ENCODE measurements at places on chromosomes 3 and 15. TPM values are rescaled to one million over a fixed set of nuclear protein-coding genes. Genes with fewer than 3 reads are reported as not detected.
A peak's percentile ranks its signal among the peaks of the same experiment; 100 is the strongest.

Gene TGM4
- not detected for total RNA-seq

Gene GOLGA8S
- total RNA-seq: 0.24 TPM

Gene GREM1
- total RNA-seq: 9.2 TPM

Gene FES
- 3.8 TPM for total RNA-seq

Gene CCR3
- not detected for total RNA-seq

Gene PLA1A
- total RNA-seq: 0.92 TPM

Gene DLEC1
- total RNA-seq: 0.08 TPM

Gene KBTBD12
- not detected for total RNA-seq

Gene AHSG
- total RNA-seq: not detected

DNA sequence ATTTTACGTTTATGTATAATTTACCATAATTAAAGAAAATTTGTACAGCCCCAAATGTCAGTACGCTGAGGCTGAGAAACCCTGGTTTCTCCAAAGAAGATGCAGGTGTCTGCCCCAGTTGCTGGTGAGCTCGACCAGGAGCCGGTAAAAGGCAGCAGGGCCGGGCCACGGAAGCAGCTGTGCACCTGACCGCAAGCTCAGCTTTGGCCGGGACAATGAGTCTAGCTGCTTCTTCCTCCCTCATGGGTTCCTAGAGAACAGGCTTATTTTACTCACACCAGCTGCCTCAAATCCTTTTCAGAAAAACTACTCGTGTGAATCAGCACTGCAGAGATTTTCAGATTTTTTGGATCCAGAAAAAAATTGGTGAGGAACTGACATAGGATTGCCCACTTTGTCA is 18.0 kb upstream of the ZXDC start:
- ATAC-seq: no peak

GRCh38 chr15:40349163-40349562 is 1.7 kb upstream of the PHGR1 start:
- ATAC-seq: no peak

DNA sequence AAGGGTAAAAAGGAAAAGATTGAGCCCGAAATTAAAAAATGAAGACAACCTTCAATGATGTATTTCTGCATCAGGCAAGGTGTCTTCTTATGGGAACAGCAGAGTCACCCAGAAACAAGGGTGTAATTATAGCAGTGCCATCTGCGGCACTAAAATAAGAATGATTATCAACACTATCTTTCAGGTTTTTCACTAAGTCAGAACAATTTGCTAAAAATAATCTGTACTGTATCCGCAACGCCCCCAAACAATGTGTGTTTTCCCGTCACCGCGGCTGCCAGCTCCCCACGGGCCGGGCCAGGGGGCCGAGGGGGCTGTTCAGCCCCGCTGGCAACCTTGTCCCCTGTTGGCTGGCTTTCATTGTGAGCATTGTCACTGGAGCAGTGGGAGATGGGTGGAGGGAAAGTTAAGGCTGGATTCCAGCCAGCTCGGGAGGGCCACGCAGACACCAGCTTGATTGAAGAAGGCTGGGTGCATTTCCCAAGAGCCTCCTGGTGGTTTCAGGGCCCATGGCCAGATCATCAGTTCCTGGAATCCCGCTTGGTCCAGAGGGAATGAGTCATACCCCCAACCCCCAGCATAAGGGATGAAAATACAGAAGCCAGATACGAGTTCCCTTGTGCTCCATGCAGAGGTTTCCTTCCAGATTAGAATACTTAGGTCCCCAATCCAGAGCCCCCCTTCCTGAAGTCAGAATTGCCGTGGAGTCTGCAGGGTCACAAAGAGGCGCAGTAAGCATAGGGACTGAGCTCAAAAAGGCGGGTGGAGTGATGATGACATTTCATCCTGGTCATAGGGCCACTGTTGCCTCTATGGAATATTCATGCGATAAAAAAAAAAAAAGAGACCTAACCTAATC is 90.2 kb upstream of the KLF13 start:
- ATAC-seq: peak; percentile 54

- ATAC-seq: no peak
Measured at GRCh38 chr15:77596821-77597803, 35.6 kb downstream of the LINGO1 start.

- ATAC-seq: no peak
Measured at GRCh38 chr3:168223085-168223484, 127.4 kb upstream of the GOLIM4 start.

GRCh38 chr3:55487381-55488241 is 505 bp upstream of the WNT5A start:
- peak; percentile 29 for ATAC-seq

DNA sequence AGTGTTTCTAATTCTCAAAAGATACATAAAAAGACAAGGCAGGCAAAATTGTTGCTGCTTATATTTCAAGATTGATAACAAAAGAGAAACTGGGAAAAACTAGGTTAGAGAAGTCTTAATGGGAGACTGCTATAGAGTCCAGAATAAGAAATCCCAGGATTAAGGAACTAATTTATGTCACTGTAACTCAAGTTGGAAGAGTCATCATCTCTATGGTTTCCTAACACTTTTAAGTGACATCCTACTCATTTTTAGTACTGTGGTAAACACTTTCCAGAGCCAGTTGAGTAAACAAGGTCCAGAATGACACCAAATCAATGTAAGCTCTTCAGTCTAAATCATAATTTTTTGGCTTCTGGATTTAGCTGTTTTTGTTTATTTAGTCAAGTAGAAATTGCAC is 8.0 kb downstream of the CLDN16 start:
- ATAC-seq: no peak

GRCh38 chr3:108183971-108184370 is 38.3 kb downstream of the IFT57 start:
- no peak for ATAC-seq

DNA sequence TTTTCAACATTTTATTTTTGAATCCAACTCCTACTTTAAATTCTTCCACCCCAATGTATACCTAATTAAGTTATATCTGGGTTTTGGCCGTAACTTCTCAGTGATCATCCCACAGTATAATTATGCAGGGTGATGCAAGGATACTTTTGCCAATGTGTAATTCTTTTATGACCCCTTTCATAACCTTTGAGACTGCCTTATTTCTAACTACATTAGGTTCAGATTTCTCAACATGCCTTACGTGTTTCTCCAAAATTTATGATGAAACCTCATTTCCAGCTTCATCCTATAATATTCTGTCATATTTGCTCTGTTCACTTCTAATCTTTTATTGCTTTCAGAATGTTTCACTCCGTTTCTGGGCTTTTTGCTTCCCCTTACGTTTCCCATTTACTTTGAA is 1229.6 kb upstream of the ALCAM start:
- no peak for ATAC-seq

GRCh38 chr3:16102905-16103364 is 71.5 kb upstream of the GALNT15 start:
- ATAC-seq: no peak

DNA sequence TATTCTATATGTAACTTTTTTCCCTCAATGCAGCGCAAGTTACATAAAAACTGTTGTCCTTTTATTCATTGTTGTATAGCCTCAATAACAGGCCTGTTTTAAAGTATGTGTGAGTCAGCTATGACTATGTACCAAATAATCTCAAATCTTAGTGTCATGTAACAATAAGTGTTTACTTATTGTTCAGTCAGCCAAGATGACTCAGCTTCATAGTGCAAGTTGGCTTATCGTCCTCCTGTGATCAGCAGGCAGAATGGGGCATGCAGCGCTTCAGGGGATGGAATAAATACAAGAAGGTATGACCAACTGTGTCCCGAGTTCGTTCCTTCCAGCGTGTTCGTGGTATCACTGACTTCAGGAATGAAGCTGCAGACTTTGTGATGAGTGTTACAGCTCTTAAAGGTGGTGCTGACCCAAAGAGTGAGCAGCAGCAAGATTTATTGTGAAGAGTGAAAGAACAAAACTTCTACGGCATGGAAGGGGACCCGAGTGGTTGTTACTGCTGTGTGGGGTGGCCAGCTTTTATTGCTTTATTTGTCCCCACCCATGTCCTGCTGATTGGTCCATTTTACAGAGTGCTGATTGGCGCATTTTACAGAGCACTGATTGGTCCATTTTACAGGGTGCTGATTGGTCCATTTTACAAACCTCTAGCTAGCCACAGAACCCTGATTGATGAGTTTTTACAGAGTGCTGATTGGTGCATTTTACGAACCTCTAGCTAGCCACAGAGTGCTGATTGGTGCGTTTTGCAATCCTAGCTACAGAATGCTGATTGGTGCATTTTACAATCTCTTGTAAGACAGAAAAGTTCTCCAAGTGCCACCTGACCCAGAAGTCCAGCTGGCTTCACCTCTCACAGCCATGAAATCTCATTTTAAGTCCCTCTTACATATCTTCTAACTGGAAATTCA is 1016.0 kb downstream of the MCTP2 start:
- peak; percentile 100 for ATAC-seq

GRCh38 chr15:48283396-48284145 is 47.7 kb upstream of the DUT start:
- ATAC-seq: no peak

GRCh38 chr3:111617912-111618601 is 22.9 kb upstream of the ZBED2 start:
- ATAC-seq: no peak

GRCh38 chr3:126782536-126782935 is 78.5 kb downstream of the CHCHD6 start:
- peak; percentile 98 for ATAC-seq

GRCh38 chr3:63450023-63450422 is 171.9 kb downstream of the SYNPR start:
- no peak for ATAC-seq

DNA sequence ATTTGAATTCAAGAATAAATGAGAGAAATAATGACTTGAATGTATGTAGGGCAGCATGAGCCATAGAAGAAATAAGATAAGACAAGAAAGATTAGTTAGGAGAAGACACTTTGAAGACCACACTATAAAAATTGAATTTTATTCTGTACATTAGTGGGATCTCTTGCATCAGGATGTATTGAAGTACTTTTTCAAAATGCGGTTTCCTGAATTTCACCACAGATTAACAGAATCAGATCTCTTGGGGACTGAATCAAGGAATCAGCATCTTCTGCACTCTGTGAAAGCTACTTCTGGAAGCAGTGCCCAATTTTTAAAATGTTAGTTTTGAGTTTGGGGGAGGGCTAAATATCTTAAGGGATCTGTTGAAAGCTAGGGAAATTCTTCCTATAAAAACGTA is 763.9 kb upstream of the GOLIM4 start:
- ATAC-seq: no peak
